ENCODE measurements at places on chromosomes 6 and 20. TPM values are rescaled to one million over a fixed set of nuclear protein-coding genes. Genes with fewer than 3 reads are reported as not detected.
A peak's percentile ranks its signal among the peaks of the same experiment; 100 is the strongest.

CDSN gene
- total RNA-seq = not detected

CALHM4 gene
- not detected for total RNA-seq

SASH1 gene
- total RNA-seq = 79.9 TPM

MYH7B gene
- not detected for total RNA-seq

POM121L2 gene
- not detected for total RNA-seq

PTCRA gene
- total RNA-seq = not detected

TUBB2B gene
- 80.7 TPM for total RNA-seq

PPP1R16B gene
- total RNA-seq = 12.0 TPM

DNA sequence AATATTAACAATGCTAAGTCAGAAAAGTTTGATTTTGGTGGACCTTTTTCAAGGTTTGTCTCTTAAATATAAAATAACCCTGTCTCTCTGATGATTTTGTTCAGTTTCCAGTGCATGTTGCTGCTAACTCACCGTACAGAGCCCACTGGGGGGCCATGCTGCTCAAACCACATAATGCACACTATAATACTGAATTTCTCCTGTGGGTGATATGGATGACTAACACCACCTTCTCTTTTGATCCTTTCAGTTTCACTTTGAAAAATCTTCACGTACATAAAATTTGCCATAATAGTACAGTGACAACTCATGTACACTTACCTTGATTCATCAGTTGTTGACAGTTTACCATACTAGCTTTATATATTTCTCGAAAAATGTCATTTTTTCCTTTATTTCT is 506.6 kb upstream of the MAN1A1 start:
- no peak overlapping the region for H3K27ac ChIP-seq
- no peak overlapping the region for H3K4me3 ChIP-seq
- DNase-seq = no peak
- H3K4me1 ChIP-seq = no peaks in the 10 kb centered on the region

DNA sequence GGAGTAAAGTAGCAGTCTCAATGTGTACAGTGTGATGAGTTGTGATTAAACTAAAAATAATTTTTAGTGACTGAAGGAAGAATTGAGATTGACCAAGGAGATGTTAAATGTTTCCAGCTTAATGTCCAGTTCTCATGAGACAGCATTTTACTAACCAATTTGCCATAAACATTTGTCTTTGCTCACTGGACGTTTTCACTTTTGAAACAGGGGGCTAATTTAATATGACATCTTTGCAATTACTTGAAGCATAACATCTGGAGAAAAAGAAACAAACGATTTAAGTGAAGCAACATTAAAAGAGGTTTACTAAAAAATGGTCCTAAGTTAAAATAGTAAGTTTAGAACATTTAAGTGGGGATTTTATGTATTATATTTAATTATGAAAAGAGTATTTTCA is 443.8 kb downstream of the BCKDHB start:
- H3K27ac ChIP-seq = no peak overlapping the region
- DNase-seq = no peak
- no peaks in the 10 kb centered on the region for H3K27me3 ChIP-seq
- H3K4me3 ChIP-seq = no peak overlapping the region
- H3K4me1 ChIP-seq = no peaks in the 10 kb centered on the region

DNA sequence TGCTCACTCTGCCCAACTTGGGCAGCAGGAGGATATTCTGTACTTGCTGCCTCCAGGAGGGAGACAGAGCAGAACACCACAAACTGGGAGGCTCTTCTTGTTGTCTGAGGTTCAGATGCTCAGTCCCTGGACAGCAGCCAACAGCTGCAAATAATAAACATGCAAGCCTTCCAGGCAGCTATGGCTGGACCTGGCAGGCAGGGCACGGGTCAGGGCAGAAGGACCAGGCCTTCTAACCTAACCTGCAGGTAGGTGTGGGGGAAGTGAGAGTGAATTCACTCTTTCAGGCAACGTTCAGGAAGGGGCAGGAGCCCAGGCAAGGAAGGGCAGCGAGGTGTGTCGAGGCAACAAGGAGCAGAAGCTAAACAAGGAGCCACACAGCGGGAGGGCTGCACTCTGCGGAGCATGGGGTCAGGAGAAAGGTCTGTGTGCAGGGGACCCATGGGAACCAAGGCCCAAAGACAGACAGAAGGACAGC is 31.5 kb downstream of the NINL start:
- H3K27ac ChIP-seq = no peak overlapping the region
- no peaks in the 10 kb centered on the region for H3K36me3 ChIP-seq
- no peak overlapping the region for H3K4me3 ChIP-seq
- DNase-seq = no peak

GRCh38 chr6:154615483-154616025 is 105.1 kb upstream of the CNKSR3 start:
- no peaks in the 10 kb centered on the region for H3K27me3 ChIP-seq
- H3K36me3 ChIP-seq = no peaks in the 10 kb centered on the region
- no peaks in the 10 kb centered on the region for H3K4me1 ChIP-seq
- H3K27ac ChIP-seq = peak overlapping the region; percentile 73
- peak; percentile 73 for DNase-seq
- no peak overlapping the region for H3K4me3 ChIP-seq

- H3K4me3 ChIP-seq = no peak overlapping the region
- H3K27me3 ChIP-seq = no peaks in the 10 kb centered on the region
- no peak for DNase-seq
- no peak overlapping the region for H3K27ac ChIP-seq
- H3K36me3 ChIP-seq = no peaks in the 10 kb centered on the region
Observed at GRCh38 chr6:39251406-39251805, 22.1 kb upstream of the KCNK5 start.

DNA sequence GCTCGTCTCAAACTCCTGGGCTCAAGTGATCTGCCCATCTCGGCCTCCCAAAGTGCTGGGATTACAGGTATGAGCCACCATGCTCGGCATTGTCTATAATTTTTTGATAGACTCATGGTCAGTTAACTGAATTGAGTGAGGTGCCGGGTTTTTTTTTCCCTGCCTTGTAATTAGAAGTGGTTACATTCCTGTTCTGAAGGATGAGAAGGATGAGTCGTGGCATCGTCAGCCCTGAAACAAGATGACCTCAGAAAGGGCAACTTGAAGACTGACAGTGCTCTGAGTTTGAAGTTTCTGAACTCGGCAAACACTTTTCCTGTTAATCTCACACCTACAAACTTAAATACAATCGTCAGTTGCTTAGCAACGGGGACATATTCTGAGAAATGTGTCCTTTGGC is 158.7 kb upstream of the PDE10A start:
- no peaks in the 10 kb centered on the region for H3K4me1 ChIP-seq
- no peak overlapping the region for H3K4me3 ChIP-seq
- DNase-seq = no peak

- H3K4me3 ChIP-seq = peak overlapping the region; percentile 22
- peak overlapping the region; percentile 95 for H3K27ac ChIP-seq
- H3K36me3 ChIP-seq = no peaks in the 10 kb centered on the region
- H3K4me1 ChIP-seq = no peaks in the 10 kb centered on the region
Observed at GRCh38 chr6:156719395-156719719, 57.8 kb upstream of the ARID1B start.

- DNase-seq = no peak
- no peak overlapping the region for H3K27ac ChIP-seq
- H3K4me1 ChIP-seq = no peaks in the 10 kb centered on the region
- no peaks in the 10 kb centered on the region for H3K36me3 ChIP-seq
Observed at GRCh38 chr6:96104910-96105309, 89.1 kb downstream of the FUT9 start.

GRCh38 chr6:72911463-72912155 is 289.7 kb downstream of the KCNQ5 start:
- no peak for DNase-seq
- no peaks in the 10 kb centered on the region for H3K36me3 ChIP-seq
- H3K27ac ChIP-seq = no peak overlapping the region

DNA sequence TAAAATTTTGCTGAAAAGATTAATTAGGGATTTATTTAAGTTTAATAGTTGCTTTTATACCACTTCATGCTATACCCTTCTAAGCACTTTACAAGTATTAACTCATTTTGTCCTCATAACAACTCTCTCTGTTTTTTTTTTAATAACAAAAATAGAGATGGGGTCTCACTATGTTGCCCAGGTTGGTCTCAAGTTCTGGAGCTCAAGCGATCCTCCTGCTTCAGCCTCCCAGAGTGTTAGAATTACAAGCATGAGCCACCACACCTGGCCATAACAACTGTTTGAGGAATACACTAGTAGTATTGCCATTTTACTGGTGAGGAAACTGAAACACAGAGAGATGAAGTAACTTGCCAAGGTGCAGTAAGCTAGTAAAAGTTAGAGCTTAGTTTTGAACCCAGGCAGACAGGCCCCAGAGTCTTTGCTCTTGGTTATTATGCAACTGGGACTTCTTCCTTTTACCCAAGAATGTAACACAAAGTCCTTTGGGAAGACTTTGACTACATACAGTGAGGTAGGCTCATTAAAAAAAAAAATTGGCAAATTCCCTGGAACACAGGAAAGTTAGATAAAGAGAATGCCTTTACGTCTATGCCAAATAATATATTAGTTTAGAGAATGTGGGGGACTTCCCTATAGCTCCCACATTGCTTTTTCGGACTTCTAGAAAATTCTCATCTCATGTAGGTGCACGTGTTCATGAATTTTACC is 11.4 kb downstream of the ANKS1A start:
- H3K4me3 ChIP-seq = no peak overlapping the region
- no peaks in the 10 kb centered on the region for H3K4me1 ChIP-seq
- no peak for DNase-seq
- H3K27ac ChIP-seq = no peak overlapping the region
- no peaks in the 10 kb centered on the region for H3K27me3 ChIP-seq
- H3K36me3 ChIP-seq = no peaks in the 10 kb centered on the region

DNA sequence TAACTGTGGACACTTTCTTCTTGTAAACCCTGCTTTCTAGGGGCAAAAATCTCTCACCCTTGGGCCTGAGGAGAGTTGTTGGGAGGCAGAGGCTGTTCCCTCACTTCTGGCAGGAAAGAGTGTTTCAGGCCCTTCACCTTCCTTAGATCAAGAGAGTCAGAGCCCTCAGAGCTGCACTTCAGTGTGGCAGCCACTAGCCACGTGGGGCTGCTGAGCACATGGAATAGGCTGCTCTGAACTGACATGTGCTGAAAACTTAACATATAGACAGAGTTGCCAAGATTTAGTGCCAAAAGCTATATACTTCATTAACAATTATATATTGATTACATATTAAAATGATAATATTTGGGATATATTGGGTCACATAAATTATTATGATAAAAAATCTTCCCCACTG is 4.4 kb upstream of the LMBRD1 start:
- H3K36me3 ChIP-seq = no peaks in the 10 kb centered on the region
- no peaks in the 10 kb centered on the region for H3K27me3 ChIP-seq
- H3K27ac ChIP-seq = no peak overlapping the region
- no peak for DNase-seq

DNA sequence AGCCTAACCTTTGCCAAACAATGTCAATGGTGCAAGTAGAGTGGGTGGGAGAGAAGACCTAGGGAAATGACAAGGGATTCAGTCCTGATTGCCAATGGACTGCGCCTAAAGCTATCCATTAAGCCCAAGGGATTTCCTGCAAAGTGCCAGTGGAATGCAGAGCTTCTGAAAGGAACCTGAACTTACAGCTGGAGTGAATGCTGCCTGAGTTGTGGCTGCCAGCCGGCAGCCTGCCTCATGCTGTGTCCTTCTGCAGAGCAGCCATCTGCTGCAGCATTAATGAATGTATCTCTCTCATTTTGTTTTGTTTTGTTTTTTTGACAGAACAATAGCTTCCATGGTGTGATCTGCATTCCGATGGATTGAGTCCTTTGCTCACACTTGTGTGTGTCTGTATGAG is 44.7 kb downstream of the SLC35F1 start:
- DNase-seq = no peak
- no peaks in the 10 kb centered on the region for H3K4me1 ChIP-seq
- no peaks in the 10 kb centered on the region for H3K36me3 ChIP-seq
- H3K27me3 ChIP-seq = no peaks in the 10 kb centered on the region
- no peak overlapping the region for H3K27ac ChIP-seq
- no peak overlapping the region for H3K4me3 ChIP-seq

DNA sequence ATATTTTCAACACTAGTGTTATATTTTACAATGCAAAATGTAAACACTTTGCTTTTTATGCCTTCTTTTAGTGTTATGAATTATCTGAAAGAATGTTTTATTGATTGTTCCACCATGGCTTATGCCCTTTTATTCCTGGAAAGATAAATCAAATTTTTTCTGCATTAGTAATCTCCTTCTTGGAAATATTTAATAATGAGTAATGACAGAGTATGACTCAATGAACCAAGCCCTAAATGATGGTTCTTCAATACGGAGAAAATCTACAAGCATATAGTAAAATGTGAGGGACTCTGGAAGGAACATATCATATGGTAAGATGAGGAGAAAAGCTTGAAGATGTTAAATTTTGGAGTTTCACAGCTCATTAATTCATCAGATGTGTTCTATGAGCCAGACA is 929.6 kb downstream of the C6orf118 start:
- DNase-seq = no peak
- H3K36me3 ChIP-seq = no peaks in the 10 kb centered on the region
- no peak overlapping the region for H3K4me3 ChIP-seq
- no peaks in the 10 kb centered on the region for H3K4me1 ChIP-seq

- no peak overlapping the region for H3K4me3 ChIP-seq
- no peak overlapping the region for H3K27ac ChIP-seq
- no peaks in the 10 kb centered on the region for H3K4me1 ChIP-seq
- no peaks in the 10 kb centered on the region for H3K27me3 ChIP-seq
- H3K36me3 ChIP-seq = no peaks in the 10 kb centered on the region
Observed at GRCh38 chr6:155409391-155409790, 46.2 kb downstream of the NOX3 start.

DNA sequence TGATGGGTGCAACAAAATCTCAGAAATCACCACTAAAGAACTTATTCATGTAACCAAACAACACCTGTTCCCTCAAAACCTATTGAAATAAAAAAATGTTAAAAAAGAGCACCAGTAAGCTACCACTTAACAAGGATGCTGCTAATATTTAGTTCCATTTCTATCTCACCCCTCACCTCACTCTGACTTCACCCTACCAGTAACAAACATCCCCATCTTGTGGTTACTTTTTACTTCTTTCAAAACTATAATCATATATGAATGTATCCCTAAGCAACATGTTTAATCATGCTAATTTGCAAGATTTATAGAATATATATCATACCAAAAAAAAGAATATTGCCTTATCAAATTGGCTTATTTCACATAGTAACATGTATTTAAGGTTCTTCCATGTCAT is 27.4 kb upstream of the SLC24A3 start:
- H3K27me3 ChIP-seq = no peaks in the 10 kb centered on the region
- H3K27ac ChIP-seq = no peak overlapping the region
- no peaks in the 10 kb centered on the region for H3K4me1 ChIP-seq
- no peaks in the 10 kb centered on the region for H3K36me3 ChIP-seq

DNA sequence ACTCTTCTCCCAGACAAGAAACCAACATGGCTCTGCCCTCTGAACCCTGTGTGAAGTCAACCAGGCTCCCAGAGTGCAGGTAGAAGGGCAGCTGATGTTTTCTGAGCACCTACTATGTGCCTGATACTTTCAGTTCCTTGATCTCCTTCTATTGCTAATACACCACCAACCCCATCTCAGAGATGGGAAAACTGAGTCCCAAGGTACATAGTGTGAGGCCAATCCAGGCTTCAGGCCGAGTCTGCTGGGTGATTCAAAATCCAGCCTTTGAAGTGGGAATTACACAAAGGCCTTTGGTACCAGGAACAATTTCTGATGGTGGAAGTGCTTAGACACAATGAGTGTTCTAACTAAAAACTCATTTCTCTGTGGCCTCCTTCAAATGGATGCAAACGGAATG is 96.3 kb downstream of the NFATC2 start:
- H3K4me1 ChIP-seq = peaks cover 29% of the 10 kb centered on the region
- H3K36me3 ChIP-seq = no peaks in the 10 kb centered on the region
- no peak overlapping the region for H3K4me3 ChIP-seq
- no peak for DNase-seq
- H3K27ac ChIP-seq = peak overlapping the region; percentile 64

Measured in uterus (tissue), 4 donors.